ENCODE measurements at places on chromosomes 16 and 17. TPM values are rescaled to one million over a fixed set of nuclear protein-coding genes. Genes with fewer than 3 reads are reported as not detected.

Gene TNFRSF13B
- not detected for total RNA-seq

Gene PIRT
- total RNA-seq = 0.24 TPM

Gene NQO1
- 15.2 TPM for total RNA-seq

GRCh38 chr16:51490866-51491265 lies 339.8 kb upstream of the SALL1 start:
- DNase-seq = no peak

DNA sequence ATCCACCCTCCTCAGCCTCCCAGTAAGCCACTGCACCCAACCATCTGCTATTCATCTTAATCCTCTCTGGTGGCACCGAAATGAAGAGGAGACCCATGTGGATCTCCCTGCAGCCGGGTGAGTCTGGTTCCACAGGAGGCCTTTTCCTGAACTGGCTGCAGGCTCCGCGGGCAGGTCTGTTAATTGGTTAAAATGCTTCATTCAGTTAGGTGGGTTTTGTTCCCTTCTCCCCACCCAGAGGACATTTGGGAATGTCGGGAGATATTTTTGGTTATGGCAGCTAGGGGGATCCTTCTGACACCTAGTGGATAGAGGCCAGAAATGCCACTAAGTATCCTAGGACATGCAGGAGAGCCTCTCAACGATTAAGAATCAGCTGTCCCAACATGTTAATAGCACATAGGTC lies 16.7 kb downstream of the C16orf54 start:
- DNase-seq = peak; percentile 34

GRCh38 chr17:61221181-61221580 lies 178.5 kb upstream of the TBX2 start:
- no peak for DNase-seq

GRCh38 chr16:88528902-88529318 lies 41.3 kb upstream of the ZC3H18 start:
- DNase-seq = no peak

- no peak for DNase-seq
These were observed 102.2 kb downstream of the RAP1GAP2 start for GRCh38 chr17:2898255-2898926.

Gene SPEM1
- total RNA-seq = not detected

DNA sequence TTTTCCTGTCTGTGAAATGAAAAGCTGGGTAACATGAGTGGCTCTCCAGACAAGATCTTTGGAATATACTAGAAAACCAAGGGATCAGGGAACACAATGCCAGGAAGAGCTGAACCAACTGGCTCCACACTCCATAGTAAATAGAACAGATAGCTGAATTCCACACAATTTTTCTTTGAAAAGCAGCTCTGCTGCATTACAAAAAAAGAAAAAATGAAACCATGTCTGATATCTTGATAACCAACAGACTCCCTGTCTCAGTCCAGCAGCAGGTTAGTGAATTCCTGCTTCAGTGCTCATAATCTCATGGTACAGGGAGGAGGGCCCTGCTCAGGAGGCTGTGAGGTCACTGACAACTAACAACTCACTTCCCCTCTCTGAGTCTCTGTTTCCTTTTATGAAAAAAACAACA lies 97.1 kb downstream of the CDH11 start:
- peak; percentile 61 for DNase-seq

GRCh38 chr16:88929091-88929445 lies 47.9 kb downstream of the CBFA2T3 start:
- DNase-seq = no peak

Gene KRT27
- not detected for total RNA-seq

DNA sequence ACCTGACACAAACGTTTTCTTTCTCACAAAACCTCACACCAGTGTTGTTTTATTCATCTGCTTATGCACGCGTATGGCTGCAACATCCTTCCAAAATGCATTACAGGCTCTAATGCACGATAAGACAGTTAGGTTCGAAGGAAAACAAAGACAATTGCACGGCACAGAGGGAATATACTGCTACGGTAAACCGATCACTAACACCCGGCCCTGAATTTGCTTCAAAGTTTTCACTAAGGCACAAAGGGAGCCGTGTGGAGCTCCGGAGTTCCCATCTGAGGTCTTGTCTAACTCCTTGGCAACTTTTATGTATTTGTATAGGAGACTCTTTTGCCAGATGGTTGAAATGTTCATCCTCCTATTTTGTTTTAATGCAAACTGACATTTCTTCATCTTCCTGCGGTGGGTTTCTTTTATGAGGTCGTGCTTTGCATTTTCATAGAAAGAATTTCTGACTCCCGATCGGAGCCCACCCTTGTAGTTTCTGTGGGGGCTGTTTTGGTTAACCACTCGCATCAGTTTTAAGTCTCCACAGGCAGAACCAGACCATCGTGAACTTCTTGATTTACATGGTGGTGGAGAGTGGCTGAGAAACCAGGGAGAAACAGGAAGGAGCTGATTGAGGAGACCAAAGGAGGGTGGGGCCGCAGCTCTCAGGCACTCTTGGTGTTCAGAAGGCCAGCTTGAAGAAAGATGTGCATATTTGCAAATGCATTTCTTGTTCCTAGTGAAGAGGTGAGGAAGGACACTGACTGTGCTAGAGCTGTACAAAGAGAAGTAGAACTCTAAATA lies 516.8 kb downstream of the MAF start:
- no peak for DNase-seq

- DNase-seq = no peak
These were observed 1.4 kb downstream of the PPP1R9B start for GRCh38 chr17:50149091-50149416.

Gene TBC1D28
- 1.2 TPM for total RNA-seq

DNA sequence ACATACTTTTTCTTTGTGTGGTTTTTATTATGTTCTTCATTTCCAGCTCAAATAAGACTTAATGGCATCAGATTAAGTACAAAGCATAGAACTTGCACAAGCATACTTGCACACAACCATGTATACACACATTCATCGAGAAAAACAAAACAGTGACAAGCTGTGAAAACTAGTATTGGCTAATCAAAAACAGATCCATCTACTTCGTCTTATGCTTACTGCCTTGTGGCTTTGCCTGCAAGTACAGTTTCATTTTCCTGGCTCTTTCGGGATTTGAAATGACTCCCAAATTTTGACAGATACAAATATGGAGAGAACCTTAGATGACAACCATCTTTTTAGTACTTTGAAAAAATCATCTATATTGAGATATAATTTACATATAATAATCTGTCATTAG lies 338.3 kb downstream of the BCAS3 start:
- no peak for DNase-seq

GRCh38 chr17:50218071-50218759 lies 16.8 kb upstream of the COL1A1 start:
- peak; percentile 78 for DNase-seq

DNA sequence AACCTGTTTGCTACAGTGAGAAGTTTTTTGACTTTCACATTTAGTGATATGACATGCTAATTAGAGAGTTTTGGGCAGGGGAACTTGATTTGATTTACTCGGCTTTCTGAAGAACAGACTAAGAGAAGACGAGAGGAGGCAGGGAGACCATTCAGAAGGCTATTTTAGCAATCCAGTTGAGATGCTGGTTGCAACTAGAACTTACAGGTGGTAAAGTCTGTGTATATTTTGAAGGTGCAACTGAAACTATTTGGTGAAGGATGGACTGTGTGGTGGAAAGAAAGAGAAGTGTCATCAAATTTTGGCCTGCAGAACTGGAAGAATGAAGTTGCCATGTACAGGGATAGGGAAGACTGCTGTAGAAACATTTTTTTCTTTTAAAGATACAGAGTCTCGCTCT lies 42.2 kb upstream of the KPNB1 start:
- DNase-seq = no peak

DNA sequence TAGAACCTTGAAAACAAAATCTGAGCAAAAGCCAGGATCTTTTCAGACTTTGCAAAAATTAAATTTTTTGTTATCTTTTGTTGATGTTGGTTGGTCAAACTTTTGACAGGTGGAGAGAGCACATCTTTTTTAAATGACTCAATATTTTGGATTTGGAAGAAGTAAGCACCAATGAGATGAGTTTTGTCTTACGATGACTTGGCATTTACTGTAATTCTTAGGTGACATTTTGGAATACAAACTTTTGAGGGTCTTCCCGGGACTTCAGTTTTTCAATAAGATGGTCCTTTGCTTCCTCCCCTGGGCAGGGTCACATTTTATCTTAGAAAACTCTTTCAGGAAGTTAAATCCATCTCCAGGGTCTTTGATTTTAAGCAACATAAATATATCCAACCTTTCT lies 423.9 kb downstream of the HS3ST3B1 start:
- no peak for DNase-seq

DNA sequence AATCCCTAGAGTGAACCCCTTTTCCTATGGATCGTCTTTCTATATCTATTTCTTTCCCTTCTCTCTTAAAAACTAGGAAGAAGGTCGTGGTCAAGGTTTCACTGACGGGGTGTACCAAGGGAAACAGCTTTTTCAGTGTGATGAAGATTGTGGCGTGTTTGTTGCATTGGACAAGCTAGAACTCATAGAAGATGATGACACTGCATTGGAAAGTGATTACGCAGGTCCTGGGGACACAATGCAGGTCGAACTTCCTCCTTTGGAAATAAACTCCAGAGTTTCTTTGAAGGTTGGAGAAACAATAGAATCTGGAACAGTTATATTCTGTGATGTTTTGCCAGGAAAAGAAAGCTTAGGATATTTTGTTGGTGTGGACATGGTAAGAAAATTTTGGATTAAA lies 9.6 kb downstream of the CYLD start:
- no peak for DNase-seq

- no peak for DNase-seq
These were observed 678 bp downstream of the TMEM101 start for GRCh38 chr17:44014133-44014436.

DNA sequence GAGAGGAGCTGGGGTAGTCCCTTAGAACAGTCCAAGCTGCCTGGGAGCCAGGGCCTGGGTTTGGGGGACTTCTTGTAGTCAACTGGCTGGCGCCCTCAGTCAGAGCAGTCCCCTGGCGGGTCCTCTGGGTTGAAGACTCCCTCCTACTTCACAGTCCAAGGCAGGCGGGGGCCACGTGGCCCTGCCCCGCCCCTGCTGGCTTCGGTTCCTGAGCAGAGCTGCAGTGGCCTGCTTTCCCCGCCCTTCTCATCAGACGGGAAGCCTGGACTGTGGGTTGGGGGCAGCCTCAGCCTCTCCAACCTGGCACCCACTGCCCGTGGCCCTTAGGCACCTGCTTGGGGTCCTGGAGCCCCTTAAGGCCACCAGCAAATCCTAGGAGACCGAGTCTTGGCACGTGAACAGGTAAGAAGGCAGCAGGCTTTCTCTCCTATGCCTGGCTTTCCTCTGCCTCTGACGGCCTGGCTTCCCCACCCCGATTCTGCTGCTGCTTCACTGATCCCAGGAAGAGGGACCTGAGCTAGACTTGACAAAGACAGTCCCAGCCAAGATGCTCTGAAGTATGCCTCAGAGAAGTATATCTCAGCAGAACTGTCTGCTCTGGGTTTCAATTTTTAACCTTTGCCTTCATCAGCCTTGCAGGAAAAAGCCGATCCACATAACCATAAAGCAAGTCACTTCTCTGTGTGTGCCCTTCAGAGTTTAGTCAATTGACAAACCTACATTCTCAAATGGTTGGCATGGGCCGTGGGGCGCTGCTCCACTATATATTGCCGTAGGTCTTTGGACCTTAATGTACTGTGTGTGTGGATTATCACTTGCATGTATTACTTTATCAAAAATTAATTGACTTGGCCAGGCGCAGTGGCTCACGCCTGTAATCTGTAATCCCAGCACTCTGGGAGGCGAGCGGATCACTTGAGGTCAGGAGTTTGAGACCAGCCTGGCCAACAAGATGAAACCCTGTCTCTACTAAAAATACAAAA lies 56.3 kb downstream of the SF3B3 start:
- peak; percentile 68 for DNase-seq

Gene CENPT
- 70.1 TPM for total RNA-seq

GRCh38 chr17:62665599-62665998 lies 38.1 kb downstream of the MRC2 start:
- no peak for DNase-seq

GRCh38 chr16:1615761-1616160 lies 3.6 kb downstream of the CRAMP1 start:
- DNase-seq = no peak

Gene TNP2
- total RNA-seq = 5.3 TPM

DNA sequence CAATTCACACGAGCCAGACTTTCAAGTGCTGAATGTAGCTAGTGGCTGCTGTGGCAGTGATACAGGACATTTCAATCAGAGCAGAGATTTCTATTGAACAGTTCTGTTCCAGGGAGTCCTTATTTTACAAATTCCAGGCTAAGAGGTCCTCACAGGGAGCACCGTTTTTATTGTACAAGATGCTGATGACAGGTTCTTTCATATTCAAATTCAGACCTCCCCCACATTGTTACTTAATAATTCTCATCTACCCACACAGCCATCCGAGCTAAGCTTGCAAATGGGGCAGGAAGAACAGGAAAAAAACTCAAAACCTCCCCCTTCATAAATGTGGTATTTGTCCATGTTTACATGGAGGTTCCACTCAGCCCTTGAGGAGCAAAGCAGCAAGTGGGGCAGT lies 9.8 kb downstream of the GABARAPL2 start:
- DNase-seq = no peak

DNA sequence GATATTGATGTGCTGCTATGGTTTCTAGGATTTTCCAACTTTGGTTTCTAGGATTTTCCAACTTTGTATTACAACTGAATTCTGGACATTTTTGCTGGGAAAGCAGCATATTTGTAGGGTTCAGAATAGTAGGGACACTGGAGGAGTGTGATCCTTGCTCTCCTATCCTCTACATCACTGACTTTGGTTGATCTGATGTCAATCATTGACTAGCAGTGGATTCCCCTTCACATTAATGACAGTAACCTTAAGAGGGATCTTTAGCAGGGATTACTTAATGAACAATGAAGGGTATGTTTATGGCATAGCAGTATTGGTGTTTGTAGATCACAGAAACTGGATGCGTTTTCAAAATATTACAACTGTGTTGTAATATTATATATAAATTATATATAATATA lies 67.4 kb downstream of the MAP2K4 start:
- DNase-seq = no peak

GRCh38 chr16:30395992-30396585 lies 869 bp downstream of the ZNF48 start:
- peak; percentile 38 for DNase-seq

- DNase-seq = no peak
These were observed 3.3 kb downstream of the ATPAF2 start for GRCh38 chr17:18035704-18036103.

DNA sequence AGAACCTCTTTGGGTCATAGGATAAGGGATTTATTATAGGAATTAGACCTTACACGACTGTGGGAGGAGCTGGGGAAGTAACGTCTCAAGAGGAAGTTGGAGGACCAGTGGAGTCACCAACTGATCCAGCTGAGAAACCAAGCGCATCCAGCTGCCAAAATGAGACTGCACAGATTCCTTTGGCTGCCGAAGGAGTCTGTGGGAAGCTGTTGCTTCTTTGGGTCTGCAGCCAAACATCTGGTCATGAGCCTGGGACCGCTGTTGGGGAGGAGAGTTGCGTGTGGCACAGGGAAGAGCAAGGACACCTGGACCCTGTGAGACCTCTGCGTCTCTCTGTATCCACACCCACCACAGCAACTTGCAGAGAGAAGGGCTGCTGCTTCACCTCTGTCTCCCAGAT lies 2.4 kb upstream of the NACA2 start:
- peak; percentile 74 for DNase-seq
